ENCODE measurements at places on chromosomes 12 and 14. TPM values are rescaled to one million over a fixed set of nuclear protein-coding genes. Genes with fewer than 3 reads are reported as not detected.

Gene PLEK2
- polyA plus RNA-seq, result 1.4 TPM

GRCh38 chr12:91361864-91362263, 179.2 kb upstream of the DCN start:
- DNase-seq, result no peak

- no peak for DNase-seq
Observed at GRCh38 chr12:80232837-80233236, 133.5 kb downstream of the OTOGL start.

- no peak for DNase-seq
Observed at GRCh38 chr12:638953-639557, 24.2 kb downstream of the NINJ2 start.
